Right renal pelvis (tissue), 4 donors: ENCODE measurements at places on chromosomes 7 and 10. TPM values are rescaled to one million over a fixed set of nuclear protein-coding genes. Genes with fewer than 3 reads are reported as not detected.
A peak's percentile ranks its signal among the peaks of the same experiment; 100 is the strongest.

GRCh38 chr7:103902917-103903316, 86.5 kb downstream of the RELN start:
- no peak for DNase-seq

DNA sequence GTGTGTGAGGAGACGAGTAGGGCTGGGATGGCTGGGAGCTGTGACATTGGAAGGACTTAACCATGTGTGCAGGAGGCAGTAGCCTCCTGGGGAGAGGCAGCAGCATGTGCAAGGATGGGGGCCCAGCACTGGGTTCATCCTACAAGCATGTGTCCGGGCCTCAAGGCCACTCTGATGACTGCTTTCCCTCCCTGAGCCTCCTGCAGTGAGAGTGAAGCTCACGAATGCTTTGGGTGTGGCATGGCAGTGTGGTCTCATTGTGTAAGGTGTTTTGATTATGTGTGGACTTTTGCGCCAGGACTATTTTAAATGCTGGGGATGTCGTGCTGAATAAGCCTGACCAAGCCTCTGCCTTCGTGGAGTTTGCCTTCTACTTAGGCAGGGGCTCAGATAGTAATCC, 122.0 kb upstream of the INSYN2A start:
- no peak for DNase-seq

DNA sequence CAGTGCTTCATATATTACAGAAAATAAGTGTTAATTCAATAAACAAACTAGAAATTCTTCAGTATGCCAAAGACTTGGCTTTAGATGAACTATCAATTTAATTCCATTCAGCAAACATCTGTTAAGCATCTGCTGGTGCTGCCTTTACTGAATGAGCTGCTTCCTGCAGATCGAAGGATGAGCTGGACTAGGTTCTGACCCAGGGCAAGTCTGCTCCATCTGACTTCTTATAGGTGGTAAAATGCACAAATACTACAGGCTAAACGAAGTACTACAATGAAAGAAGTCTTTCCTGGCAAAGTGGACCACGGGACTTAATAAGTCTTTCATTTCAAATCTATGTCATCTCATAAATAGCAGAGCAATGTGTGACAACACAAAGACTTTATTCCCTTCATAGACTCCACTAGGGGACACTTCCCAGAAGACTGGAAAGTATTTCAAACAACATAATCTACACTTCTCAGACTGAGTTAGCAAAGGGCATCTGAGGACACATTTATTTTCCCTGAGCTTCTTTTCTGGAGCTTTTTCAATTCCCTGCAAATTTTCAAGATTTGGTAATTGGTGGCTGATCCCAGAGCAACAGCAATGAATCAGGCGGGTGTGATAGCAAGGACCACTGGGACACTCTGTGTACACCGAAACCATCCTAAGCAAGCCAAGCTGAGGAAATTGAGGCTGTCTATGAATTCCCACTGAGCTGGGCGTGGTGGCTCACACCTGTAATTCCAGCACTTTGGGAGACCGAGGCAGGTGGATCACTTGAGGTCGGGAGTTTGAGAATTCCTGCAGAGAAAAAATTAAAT, 108.9 kb upstream of the FRMD4A start:
- DNase-seq: no peak

DNA sequence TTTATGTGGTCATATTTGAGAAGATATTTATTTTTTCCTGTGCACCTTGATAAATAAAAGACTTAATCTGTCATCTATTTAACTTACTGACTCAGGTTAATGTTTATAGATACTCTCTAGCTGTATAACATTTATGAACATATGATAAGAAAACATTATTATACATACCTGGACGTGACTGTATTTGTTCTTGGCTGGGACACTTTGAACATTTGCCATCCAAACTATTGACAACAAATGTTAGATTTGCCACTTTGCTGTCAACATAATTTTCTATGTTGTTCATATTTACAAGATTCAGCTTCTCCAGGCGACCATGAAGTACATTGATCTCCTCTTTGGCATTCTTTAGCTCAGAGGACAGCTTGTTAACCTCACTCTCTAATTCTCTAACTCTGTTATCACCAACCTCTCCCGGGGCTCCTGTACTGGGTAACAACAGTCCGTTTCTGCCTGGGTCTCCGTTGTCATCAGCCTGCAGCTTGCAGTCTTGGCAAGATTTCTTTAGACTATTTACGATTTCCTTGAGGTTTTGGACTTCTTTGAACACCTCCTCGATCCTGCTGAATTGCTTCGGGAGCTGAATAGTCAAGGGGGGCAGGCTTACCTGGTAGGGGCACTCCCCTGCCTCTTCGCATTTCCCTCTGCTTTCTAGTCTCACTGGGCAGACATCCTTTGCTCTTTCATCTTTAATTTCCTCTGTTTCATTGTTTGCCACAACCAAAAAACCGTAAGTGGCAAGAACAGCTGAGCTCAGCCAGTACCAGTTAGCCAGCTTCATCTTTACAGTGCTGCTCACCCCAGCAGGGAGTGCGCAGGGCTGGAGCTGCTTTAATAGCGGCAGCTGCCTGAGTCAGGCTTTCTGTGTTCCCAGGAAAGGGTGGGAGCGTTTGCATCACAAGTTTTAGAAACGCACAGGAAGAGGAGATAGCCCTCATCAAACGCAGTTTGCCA, at the start of gene FGL2:
Gene FGL2, minus strand, starts transcription at position 807 of the 954 bp plus-strand sequence. Its CDS starts 26 bp downstream, at position 781.
- no peak for DNase-seq

GRCh38 chr7:16063221-16063620, 358.1 kb downstream of the CRPPA start:
- no peak for DNase-seq

GRCh38 chr7:142384493-142384922, 126.7 kb upstream of the PRSS58 start:
- no peak for DNase-seq

DNA sequence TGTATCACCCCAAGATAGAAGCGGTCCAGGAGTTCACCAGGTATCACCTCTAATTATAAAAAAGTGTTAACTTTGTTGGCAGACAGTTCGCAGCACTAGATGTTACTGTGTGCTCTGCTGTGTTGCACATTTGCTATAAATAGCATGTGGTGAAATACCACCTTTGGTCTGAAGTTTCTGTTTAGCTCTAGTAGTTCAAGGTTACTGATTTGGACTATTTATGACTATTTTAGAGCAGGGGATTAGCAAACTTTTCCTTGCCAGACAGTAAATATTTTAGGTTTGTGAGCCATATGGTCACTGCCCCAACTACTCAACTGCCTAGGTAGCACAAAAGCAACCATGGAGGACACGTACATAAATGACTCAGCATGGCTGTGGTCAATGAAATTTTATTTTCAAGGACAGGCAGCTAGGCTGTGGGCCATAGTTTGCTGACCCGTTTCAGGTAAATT, 16.5 kb downstream of the DENND10 start:
- DNase-seq: no peak

DNA sequence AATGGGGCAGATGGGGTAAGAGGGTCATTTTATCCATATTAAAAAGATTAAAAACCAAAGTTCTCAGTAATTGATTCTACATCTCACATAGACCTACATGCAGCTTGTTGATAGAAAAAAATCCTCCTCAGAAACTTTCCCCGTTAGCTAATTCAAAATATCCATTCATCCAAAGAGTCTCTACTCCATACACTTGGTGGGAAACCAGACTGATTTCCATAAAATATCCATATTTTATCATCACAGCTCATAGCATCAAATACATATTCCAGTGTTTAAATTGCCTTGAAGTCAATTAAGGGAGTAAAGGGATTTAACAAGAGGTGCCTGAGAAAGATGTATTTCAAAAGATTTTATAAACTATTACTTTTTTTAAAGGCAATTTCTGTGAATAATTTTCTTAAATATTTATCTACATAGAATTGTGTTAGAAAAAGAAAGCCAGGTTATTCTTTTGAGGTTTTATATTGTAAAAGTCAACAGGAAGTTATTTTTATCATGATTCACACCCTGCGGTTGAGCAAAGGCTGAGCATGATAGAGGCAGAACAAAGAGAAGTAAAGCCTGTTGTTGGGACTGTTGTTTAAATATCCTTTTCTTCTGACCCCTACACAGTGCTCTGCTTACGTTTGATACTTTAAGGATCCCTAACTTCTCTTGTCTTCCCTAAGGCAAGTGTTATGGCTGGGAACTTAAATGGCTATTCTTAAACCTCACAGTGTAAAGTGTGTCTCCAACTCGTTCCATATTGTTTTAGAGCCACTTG, 266.7 kb downstream of the PRKG1 start:
- DNase-seq: no peak

DNA sequence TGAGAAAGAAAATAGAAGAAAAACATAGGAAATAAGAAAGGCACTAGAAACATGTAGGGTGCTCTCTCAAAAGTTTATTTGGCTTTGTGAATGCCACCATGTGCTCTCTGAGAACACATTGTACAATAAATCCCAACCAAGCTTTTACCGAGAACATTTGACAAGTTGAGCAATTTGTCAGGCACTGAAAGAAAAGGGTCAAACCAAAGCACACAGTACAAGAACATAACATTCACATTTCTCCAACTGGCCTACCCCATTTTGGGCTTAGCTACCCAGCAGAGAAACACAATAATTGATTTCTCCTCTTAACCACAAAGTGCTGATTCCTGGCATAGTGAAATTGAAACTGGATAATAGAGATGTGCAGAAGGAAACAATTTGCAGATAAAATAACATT, 69.2 kb upstream of the SLC39A12 start:
- no peak for DNase-seq

DNA sequence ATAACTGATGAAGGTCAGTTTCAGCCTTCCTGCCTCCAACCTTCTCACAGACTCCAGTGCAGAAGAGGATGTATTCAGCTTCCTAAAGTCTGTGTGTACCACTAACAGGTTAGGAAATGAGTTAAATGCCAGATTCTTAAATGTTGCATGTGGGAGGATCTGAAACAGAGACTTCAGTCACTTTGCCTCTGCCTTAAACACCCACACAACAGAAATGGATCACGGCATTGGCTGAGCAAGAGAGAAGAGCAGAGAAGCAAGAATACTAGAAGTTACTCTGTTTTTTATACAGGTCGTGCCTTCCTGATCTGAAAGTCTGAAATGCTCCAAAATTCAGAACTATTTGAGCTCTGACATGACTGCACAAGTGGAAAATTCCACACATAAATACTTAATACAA, 98.9 kb upstream of the ARHGAP21 start:
- no peak for DNase-seq

DNA sequence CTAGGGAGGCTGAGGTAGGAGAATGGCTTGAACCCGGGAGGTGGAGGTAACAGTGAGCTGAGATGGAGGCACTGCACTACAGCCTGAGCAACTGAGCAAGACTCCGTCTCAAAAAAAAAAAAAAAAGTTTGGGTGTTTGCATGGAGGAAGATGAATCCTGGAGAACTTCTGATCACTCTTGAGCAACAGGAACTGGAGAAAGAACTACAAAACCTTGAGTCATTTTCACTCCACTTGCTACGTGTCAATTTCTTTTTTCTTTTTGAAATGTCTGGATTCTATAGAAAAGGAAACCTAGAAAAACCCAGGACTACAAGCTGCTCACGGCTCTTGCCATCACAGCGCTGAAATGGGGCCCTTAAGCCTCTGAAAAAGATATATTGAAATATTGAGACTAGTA, 189.6 kb upstream of the NRP1 start:
- no peak for DNase-seq

DNA sequence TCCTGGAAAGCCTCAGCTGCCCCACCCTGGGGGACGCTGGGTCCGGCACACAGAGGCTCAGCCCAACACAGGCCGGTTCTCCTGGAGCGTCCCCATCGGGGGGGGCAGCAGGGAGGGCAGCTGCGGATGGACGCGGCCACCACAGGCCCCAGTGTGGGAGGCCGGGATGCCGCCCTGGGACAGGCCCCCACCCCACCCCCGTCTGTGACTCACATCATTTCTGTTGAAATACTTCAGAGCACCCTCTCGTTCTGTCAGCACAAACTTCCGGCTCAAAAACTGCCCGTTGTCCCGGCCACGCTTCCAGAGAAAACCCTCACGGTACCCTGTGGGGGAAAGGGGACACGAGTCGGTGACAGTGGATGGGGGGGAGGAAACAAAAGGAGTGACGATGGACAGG, 28.5 kb downstream of the GET4 start:
- DNase-seq: no peak

DNA sequence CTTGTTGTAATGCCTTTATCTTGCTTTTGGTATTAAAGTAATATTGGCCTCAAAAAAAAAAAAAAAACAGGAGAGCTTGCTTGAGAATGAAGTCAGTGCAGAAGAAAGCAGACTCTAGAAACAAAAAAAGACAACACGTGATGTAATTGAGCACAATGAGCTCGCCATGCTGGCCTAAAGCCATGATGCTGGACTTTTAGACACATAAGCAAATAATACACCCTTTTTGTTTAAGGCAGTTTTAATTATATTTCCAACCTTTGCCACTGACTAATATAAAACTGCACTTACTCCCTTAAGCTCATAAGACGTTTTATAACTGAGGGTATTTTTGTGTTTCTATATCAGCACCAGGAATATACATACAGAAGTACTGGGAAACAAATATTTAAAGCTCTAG, 798.3 kb downstream of the KCNMA1 start:
- peak; percentile 1 for DNase-seq

- no peak for DNase-seq
These were observed 186.2 kb upstream of the BMPER start for GRCh38 chr7:33719059-33719581.

GRCh38 chr10:49289480-49289879, 9.5 kb upstream of the C10orf71 start:
- DNase-seq: no peak

DNA sequence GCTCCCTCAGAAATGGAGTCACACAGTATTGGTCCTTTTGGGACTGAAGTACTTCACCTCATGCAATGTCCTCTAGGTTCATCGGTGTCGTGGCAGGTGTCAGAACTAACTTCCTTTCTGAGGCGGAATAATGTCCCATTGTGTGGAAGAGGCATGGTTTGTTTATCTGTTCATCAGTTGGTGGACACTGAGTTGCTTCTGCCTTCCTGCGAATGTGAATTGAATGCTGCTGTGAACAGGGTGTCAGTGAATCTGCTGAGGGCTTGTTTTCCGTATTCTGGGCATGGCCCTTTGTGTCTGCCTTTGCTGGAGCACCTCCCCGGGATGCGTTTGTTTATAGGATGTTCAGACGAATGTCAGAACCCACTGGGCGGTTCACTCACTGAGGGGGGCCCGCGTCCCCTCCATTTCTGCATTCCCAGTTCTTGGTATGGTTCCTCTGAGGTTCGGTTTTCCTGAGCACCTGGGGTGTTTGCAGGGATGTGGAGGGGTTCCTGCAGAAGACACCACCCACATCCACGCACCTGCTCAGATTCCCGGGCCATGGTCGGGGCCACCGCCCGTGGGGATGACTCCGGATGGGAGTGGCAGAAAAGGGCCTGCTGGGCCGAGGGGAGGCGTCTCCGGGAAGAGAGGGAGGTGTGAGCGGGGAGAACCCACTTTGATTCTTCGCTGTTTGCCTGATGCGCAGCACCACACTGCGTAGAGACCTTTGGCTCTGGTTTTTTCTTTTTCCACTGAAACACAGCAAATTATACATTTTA, 33.1 kb downstream of the CHST12 start:
- no peak for DNase-seq

The TMEM176A gene
- polyA plus RNA-seq: 91.3 TPM

The TPK1 gene
- polyA plus RNA-seq: 10.8 TPM

The CALD1 gene
- 229 TPM for polyA plus RNA-seq

The CLCN1 gene
- polyA plus RNA-seq: 0.17 TPM

The LIPN gene
- polyA plus RNA-seq: not detected

The SLC13A1 gene
- 18.8 TPM for polyA plus RNA-seq

The NDUFA5 gene
- 263 TPM for polyA plus RNA-seq

The MYOZ1 gene
- 7.1 TPM for polyA plus RNA-seq

The GSTO2 gene
- 27.9 TPM for polyA plus RNA-seq

The DMBT1 gene
- polyA plus RNA-seq: 0.05 TPM

The PAXIP1 gene
- polyA plus RNA-seq: 22.8 TPM

The RPEL1 gene
- 0.21 TPM for polyA plus RNA-seq

The HOXA10 gene
- 151 TPM for polyA plus RNA-seq

The OPN4 gene
- polyA plus RNA-seq: not detected
